ENCODE measurements at places on chromosomes 12 and 14. TPM values are rescaled to one million over a fixed set of nuclear protein-coding genes. Genes with fewer than 3 reads are reported as not detected.

The GALNT9 gene
- total RNA-seq = not detected

The TIMELESS gene
- 56.1 TPM for total RNA-seq

The ZNF740 gene
- 39.6 TPM for total RNA-seq

The PPP1R36 gene
- 0.16 TPM for total RNA-seq

The C1QL4 gene
- total RNA-seq = not detected

The FAM186B gene
- total RNA-seq = not detected

The SMAGP gene
- 2.0 TPM for total RNA-seq

The SIRT4 gene
- 1.6 TPM for total RNA-seq

The SRRM4 gene
- total RNA-seq = not detected

The PDE3A gene
- not detected for total RNA-seq

All from T-helper 2 cell treated with Interferon-gamma antibody and Interleukin-4, amounts not matched to agents 100 ng/mL and 5 ng/mL, for 36 hours (primary cell).